ENCODE measurements at places on chromosomes 6 and 20.

DNA sequence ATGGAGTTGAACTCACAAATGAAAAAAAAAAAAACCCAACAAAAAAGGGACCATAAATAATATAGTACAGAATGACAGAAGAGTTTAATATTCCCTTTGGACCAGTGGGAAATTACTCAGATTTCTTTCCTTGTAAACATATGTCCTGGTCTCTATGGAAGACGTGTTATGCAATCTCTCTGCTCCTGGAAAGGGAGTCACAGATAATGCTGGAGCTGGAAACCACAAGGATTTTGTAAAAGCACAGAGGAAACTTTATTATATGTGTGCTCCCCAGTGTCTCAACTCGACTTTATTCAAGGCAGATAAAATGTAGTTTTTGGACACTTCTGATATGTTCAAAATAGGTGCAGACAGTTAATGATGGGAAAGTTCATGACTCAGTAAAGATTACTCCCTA, 88.1 kb upstream of the ZFP64 start:
- DNase-seq: no peak

DNA sequence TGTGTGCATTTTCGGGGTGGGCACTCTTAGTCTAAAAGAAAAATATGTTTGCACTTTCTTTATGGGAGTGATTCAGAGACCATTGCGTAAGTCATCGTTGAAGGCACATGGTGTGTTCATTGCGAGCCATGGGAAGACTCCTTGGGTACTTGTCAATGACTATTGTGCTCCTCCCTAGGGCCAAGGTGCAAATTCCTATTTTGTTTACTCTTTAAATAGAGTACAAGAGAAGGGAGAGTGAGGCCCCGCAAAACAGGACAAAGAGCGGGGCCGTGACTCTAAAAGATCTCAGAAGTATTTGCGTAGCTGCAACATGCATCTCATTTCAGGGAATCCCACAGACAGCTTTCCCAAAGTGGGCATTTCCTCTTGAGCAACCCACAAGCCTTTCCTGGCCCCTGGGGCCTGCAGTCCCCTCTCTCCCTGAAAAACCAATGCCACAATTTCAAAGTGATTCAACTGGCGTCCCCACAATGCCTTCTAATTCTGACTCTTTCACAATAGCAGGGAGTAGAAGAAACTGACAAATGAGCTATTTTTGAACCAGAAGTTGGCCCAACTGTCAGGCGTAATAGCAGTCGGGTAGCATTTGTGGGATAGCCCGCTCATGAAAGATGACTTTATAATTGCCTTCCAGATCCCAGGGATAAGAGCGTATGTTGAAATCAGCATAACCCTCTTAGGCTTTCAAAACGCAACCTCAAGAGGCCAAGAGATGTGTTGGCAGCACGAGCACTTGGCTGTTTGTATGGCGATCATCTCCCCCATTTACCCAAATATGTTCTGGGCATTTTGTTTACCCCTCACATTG, 277.9 kb upstream of the BMP2 start:
- no peak for DNase-seq

DNA sequence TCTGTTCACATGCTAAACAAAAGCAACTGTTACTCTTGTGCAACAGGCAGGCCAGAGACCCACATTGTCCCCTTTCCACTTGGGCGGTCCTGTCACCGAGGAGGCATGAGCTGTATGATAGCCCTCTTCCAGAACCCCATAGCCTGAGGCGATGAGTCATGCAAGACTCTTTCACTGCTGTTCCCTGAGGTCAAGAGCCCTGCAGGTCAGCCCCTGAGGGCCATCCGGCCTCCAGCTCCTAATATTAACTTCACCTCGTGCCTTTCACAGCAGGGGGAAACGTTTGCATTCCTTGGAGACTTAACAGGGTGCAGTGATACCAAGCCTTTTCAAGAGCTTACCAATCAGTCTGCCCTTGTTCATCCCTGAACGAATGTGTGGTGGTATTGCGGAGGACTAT, 253.3 kb upstream of the ECI2 start:
- no peak for DNase-seq

DNA sequence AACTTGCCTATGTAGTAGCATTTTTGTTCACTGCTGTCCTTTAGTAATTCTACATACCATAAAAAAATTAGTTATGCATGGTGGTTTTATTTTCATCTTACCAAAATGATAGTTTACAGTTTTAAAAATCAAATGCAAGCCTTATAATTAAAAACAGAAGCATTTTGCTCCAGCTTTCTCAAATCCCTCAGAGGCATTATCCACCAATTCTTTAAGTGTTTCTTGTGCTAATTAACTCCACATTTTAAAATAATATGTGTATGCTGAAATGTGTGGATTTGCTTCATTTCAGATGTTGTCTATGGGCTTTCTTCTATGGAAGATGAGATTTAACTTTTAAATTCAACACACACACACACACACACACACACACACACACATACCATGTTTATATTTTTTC, 49.3 kb downstream of the PCSK2 start:
- no peak for DNase-seq

DNA sequence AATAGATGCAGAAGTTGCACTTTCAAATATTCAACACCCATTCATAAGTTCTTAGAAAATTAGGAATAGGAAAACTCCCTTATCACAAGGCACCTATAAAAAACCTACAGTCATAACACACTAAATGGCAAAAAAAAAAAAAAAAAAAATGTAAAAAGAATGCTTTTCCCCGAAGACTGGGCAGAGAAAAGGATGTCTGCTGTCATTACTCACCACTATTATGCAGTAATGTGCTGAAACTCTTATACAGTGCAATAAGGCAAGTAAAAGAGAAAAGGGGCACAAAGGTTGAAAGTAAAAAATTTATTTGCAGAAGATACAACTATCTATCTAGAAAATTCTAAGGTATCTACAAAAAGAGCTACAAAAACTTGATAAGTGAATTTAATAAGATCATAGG, 607.8 kb upstream of the ARID1B start:
- DNase-seq: no peak

DNA sequence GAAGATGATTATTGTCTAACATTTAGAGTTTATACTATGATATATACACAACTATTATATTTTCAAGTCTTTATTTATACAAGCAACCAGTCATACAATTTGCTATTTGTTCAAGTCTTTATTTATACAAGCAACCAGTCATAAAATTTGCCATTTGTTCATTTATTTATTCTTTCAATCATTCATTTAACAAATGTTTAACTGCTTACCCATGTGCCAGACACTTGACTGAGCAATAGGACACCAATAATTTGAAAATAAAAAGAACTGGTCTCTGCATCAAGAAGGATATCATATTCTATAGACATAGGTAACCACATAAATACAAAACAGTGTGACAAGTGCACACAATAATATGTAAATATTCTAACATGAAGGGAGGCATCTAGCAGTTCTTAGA, 20.3 kb downstream of the GRIK2 start:
- DNase-seq: no peak

DNA sequence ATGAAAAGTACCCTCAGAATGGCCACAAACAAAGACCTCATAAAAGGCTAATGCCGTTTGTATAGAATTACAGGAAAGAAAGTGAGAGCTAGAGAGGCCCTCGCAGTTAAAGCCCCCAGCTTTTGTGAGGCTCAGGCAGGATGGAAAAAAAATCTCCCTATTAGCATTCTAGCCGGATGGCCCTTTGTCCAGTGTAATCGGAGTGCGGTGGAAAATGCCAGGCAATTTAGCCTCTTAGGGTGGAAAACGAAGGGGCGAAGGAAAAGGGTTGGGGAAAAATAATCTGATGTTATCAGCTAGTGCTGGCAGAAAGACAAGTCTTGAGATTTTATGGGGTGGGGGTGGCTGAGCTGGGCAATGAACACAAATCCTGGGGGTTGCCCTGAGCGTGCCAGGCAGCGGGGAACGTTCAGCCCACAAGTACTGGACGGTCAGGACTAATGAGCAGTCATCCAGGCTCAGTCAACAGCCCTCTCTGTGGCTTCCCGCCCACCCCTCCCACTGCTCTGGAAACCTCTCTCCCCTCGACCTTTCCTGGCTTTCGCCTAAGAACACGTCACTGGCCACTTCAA, 92.4 kb downstream of the PSMG4 start:
- DNase-seq: peak; percentile 34

- DNase-seq: no peak
Observed at GRCh38 chr6:82208913-82209312, 38.6 kb downstream of the IBTK start.

DNA sequence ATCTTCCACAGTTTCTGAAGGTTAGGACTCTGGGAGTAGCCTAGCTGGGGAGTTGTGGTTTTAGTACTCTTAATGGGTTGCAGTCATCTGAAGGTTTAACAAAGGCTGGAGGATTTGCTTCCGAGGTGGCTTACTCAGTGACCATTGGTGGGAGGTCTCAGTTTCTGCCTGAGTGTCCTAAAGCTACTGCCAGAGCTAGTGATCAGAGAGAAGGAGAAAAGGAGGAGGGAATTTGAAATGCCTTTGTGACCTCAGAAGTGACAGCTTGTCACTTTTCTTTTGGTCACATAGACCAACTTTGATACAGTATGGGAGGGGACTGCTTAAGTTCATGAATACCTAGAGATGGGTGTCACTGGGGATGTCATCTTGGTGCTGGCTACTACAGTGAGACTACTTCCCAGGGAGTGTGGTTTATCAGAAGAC, 41.3 kb downstream of the NCOA3 start:
- no peak for DNase-seq

GRCh38 chr6:50369996-50370395, 320.3 kb upstream of the DEFB112 start:
- no peak for DNase-seq

- no peak for DNase-seq
Observed at GRCh38 chr6:161917645-161918044, 643.8 kb upstream of the AGPAT4 start.

- DNase-seq: no peak
Observed at GRCh38 chr20:3209257-3209945, at the start of gene ITPA. Gene ITPA (plus strand): TSS chr20:3209498. CDS start chr20:3209552, 54 bp downstream.

DNA sequence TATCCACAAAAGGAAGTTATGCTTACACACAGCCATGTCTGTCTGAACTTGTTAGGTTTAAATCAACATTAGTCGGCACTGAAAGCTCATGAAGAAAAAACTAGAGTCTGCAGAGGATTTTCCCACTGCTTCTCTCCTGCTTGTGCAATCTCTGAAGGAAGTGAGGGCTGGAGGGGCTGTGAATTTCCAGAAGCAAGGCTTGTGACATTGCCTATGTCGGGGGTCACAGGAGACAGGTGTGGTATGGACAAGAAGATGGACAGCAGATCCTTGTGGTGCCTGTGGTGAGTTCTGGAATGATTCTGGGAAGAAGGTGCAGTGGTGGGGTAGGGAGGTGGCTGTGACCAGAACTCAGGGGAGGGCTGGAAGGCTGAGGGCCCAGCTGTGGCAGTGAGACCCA, 84.3 kb upstream of the TRAF3IP2 start:
- no peak for DNase-seq

GRCh38 chr6:845566-845965, 152.6 kb upstream of the EXOC2 start:
- DNase-seq: no peak

DNA sequence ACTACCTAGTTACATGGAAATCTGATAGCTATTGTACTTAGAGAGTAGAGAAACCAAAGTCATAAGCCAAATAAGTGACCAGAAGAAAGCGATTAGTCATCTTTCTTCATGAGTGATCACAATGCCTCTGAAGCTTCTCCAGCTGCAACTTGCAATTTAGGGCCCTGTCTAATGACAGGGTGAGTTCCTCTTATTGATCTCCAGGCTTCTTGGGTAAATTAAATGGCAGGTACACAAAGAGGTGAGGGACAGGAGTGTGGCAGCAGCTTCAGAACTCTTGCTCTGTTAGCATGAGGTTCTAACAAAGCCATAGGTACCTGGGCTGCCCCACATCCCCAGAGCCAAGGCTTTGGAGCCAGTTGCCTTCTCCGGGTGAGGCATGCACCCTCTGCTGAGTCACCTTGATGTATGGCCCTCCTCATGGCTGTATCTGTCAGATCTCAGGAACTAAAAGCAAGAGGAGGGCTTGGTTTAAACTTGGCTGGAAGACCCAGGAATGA, 60.8 kb downstream of the PRDM1 start:
- DNase-seq: no peak

Data from sigmoid colon (tissue), 7 donors.